ENCODE measurements at places on chromosomes 5 and 9. TPM values are rescaled to one million over a fixed set of nuclear protein-coding genes. Genes with fewer than 3 reads are reported as not detected.

The TBC1D9B gene
- polyA plus RNA-seq = 14.5 TPM

- H3K4me1 ChIP-seq = peaks cover 4% of the 10 kb centered on the region
- no peak for DNase-seq
- H3K27me3 ChIP-seq = no peaks in the 10 kb centered on the region
- peak overlapping the region; percentile 20 for H3K4me3 ChIP-seq
- peaks cover 6% of the 10 kb centered on the region for H3K36me3 ChIP-seq
- H3K27ac ChIP-seq = peak overlapping the region; percentile 29
These were observed 6.9 kb upstream of the ZBTB5 start for GRCh38 chr9:37471942-37472684.

DNA sequence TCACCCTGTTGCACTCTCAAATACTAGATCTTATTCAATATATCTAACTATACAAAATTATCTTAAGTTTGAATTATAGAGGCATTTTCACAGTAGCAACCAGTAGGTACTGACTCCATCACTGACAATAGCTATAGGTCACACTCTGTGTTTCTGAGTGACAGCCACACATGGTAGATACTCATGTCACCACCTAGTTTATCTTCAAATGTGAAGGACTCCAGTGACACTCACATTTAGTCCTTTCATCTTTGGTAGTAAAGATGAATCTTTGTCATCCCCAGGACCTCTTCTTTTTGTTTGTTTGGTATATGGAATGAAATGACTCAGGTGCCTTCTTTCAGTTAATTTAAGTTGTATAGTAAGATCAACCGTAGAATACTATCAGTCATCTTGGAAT lies 102.5 kb upstream of the DHFR start:
- H3K36me3 ChIP-seq = peaks cover 16% of the 10 kb centered on the region
- peaks cover 87% of the 10 kb centered on the region for H3K4me1 ChIP-seq
- peak overlapping the region; percentile 94 for H3K27ac ChIP-seq
- DNase-seq = no peak

GRCh38 chr5:112584781-112585180 lies 152.9 kb upstream of the APC start:
- no peak overlapping the region for H3K27ac ChIP-seq
- no peak for DNase-seq
- peaks cover 3% of the 10 kb centered on the region for H3K27me3 ChIP-seq
- H3K4me1 ChIP-seq = peaks cover 49% of the 10 kb centered on the region

- H3K27me3 ChIP-seq = no peaks in the 10 kb centered on the region
- H3K27ac ChIP-seq = no peak overlapping the region
- peaks cover 4% of the 10 kb centered on the region for H3K36me3 ChIP-seq
- H3K4me3 ChIP-seq = no peak overlapping the region
These were observed 38.3 kb upstream of the ZFYVE16 start for GRCh38 chr5:80369521-80369920.

DNA sequence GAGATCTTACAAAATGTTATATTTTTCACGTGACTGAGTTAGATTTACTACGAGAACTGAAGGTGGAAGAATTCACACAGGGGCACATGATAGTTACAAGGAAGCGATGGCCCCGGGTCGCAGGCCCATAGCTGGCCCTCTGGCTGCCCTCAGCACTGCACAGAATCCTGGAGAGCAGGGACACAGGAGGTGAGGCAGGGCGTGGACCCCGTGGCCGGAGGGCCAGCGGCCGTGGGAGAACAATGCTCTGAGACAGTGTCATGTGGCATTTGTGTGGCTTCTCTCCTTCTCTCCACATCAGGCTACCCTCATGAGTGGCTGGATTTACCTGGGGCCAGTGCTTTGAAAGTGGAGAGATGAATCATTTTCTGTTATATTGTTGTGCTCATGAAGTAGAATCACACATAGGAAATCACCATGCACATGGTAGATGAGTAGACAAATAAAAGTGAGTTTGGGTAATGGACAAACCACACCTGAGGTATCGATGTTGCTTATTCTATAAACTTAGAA lies 89.5 kb downstream of the ICE1 start:
- H3K27me3 ChIP-seq = peaks cover 8% of the 10 kb centered on the region
- H3K4me1 ChIP-seq = no peaks in the 10 kb centered on the region
- H3K4me3 ChIP-seq = no peak overlapping the region
- H3K27ac ChIP-seq = no peak overlapping the region

DNA sequence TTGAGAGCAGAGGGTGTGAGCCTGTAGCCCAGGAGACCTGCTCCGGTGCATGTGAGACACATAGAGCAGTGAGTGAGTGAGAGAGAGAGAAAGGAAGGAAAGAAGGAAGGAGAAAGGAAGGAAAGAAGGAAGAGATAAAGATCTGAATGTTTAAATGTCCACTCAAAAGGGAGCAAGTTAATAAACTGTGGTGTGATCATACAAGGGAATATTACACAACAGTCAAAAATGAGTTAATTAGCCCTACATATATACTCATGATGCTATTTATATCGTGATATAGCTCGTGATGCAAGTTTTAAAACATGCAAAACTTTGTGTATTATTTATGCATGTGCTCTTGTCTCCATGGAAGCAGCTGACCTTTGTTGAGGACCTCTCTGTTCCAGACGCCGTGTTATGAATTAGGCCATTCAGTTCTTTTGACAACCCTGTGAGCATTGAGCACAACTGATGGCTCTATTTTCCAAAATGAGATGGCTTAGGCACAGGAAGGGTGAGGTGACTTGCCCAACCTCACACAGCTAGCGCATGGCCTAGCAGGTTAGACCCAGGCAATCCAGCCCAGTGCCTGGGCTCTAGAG lies 70.6 kb downstream of the HMCN2 start:
- no peaks in the 10 kb centered on the region for H3K36me3 ChIP-seq
- no peak overlapping the region for H3K27ac ChIP-seq
- H3K27me3 ChIP-seq = peaks cover 10% of the 10 kb centered on the region
- no peaks in the 10 kb centered on the region for H3K4me1 ChIP-seq
- H3K4me3 ChIP-seq = peak overlapping the region; percentile 9

Data from immature natural killer cell (primary cell).